ENCODE measurements at places on chromosomes 13 and 19.

DNA sequence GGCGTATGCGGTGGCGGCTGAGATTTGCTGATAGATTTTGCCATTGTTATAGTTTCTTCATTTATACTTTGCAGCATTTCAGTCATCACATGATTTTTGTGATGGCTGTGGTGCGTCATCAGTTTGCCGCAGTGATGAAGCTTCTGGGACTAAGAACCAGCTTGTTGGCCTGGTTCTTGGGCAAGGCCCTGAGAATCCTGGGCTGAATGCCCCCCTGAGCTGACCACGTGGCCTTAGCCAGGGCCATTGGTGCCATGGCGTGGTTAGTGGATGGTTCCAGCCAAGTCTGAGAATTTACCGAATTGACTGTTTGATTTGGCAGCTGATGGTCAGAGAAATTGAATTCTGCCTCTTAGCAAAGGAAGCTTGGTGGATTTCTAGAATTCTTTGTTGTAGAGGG lies 17.8 kb downstream of the GATAD2A start:
- no peak for DNase-seq

- no peak for DNase-seq
These were observed 56.8 kb downstream of the DNAJC15 start for GRCh38 chr13:43080199-43080598.

- no peak for DNase-seq
These were observed 123.9 kb downstream of the SLITRK6 start for GRCh38 chr13:85675151-85675907.

GRCh38 chr13:106593132-106593531 lies 25.2 kb upstream of the ARGLU1 start:
- DNase-seq = no peak

All from stimulated activated CD4-positive, alpha-beta T cell treated with anti-CD3 and anti-CD28 coated beads, Interleukin-12 subunit alpha, Interleukin-12 subunit beta, amount 100 ng/mL, for 48 hours (primary cell).